NCI-H2171 (cell line): ENCODE measurements at places on chromosomes 4 and X.
A peak's percentile ranks its signal among the peaks of the same experiment; 100 is the strongest.

DNA sequence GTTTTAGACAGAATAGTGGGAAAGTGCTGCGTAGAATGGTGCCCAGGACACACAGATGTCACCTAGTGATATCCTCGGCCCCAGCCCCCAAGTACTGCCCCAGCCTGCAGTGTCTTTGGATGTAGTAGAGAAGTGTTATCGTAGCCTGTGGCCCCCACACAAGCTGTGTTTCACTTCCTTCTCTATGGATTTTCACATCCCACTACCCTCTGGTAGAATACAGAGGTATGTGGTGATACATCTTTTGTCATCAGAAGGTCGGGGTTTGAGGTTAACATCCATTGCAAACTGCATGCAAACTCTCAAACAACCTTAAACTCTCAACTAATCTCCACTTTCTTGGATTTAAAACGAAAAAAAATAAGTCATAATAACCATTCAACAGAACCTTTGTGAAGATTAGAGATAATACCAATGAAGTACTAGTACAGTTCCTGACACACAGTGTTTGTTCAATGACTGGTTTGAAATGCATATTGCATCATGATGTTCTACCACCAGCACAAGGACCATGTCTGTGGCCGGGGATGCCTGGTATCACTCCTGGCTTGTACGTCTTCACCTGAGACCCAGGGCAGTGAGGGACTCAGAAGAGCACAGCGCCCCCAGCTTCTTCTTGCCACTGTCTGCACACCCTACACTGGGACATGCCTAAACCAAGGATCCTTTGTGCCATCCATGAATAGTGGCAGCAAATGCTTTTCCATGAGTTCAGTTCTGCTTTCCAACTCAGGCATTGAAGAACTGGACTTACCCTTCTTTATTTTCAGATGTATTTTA, 267.3 kb downstream of the DCTD start:
- DNase-seq, result no peak

GRCh38 chr4:113958766-113959538, 20.5 kb downstream of the ARSJ start:
- DNase-seq, result no peak

GRCh38 chrX:140040386-140040785, 75.1 kb upstream of the CXorf66 start:
- DNase-seq, result no peak

- no peak for DNase-seq
Measured at GRCh38 chr4:99403380-99404184, 31.6 kb downstream of the ADH7 start.

DNA sequence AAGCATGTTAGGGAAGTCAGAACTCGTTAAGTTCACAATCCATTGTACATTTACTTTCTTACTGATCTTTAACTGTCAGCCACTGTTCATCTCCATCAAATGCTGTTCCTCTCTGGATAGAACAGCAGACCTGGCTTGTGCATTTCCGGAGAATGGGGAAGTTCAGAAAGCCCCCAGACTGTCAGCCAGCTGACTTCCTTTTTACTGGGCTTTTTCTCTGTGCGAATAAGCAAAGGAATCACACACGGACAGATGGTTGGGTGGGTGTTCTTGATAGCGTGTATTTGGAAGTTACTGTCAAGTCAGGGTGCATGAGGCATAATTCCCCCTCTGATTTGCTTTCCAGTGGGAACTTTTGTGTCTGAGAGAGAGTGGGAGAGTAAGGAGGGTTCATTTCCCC, 56.8 kb downstream of the TSPAN7 start:
- no peak for DNase-seq

DNA sequence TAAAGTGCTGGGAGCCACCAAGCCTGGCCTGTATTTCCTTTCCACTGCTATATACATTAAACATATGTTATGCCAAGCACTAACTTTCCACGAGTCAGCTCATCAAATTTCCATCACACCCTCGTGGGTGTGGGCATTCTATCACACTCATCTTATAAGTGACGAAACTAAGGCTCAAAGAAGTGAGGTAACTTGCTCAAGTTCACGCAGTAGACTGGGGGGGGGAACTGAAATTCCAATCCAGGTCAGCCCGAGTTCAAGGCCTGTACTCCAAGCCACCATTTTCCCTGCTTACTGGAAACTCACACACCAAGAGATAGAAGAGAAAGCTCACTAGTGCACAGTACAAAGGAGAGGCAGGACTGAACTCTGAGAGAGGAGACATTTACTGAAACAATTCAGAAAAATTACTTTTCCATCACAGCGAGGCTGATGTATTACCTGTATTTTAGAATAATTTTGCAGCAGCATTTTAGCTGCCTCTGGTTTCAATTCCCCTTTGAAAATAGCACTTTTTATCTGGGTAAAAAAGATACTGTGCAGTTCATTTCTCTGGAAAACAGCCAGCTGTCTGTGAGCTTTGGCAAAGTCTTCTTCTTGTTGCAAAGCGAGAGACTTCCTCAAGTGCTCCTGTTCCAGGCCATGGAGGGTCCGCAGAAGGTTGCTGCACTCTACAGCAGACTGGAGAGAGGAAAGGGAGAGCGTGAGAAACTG, 76.8 kb downstream of the EVC2 start:
- no peak for DNase-seq

DNA sequence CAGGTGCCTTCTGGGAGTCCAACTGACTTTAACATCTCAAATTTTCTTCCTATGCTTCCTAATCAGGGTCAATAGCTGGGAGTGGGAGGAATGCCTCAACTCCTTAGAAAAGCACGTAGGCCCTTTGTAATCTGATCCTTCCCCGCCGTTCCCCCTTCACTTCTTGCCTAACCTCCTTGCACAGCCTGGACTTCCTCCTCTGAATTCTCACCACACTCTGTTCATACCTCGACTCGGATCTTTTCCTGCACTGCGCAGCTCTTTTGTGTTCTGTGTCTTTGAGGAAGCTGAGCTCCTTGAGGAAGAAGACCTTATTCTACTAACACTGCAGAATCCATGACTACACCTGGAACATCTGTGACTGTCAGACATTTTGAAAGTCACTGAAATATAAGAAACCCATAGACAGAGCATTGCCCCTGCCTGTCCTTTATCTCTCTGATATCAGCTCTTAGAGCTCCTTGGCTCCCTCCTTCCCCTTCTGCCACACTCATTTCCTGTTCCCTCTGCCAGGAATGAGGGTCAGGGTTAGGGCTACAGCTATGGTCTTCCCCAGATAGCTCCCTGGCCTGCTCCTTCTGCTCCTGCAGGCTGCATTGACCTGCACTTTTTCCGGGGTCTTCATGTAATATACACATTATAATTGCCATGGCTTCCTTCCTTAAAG, 140.2 kb upstream of the LDB2 start:
- DNase-seq, result no peak

DNA sequence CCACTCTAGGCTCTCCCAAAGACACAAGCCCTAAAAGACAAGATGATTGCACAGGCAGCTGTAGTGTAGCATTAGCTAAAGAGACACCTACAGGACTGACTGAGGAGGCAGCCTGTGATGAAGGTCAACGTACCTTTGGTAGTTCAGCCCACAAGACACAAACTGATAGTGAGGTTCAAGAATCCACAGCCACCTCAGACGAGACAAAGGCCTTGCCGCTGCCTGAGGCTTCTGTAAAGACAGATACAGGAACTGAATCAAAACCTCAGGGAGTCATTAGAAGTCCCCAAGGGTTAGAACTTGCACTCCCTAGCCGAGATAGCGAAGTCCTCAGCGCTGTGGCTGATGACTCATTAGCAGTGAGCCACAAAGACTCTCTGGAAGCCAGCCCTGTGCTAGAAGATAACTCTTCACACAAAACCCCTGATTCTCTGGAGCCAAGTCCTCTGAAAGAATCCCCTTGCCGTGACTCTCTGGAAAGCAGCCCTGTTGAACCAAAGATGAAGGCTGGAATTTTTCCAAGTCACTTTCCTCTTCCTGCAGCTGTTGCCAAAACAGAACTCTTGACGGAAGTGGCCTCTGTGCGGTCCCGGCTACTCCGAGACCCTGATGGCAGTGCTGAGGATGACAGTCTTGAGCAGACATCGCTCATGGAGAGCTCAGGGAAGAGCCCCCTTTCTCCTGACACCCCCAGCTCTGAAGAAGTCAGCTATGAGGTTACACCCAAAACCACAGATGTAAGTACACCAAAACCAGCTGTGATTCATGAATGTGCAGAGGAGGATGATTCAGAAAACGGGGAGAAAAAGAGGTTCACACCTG, 306.3 kb downstream of the ANK2 start:
- no peak for DNase-seq

DNA sequence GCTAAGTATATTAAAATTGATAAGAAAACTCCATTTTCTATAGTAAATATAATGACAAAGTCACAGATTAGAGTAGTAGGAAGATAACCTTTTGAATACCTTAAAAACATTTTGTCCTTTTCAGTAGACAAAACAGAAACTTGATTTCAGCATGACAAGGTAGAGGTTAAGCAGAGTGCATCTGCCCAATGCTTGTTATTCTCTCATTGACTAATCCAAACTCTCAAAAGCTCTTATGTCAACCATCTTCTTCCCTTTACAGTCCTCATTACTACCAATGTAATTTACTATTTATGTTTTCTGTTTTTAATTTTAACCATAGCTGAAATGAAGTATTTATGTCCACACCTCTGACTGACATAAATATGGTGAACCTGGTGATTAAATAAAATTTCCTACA, 11.1 kb downstream of the NIPAL1 start:
- no peak for DNase-seq

DNA sequence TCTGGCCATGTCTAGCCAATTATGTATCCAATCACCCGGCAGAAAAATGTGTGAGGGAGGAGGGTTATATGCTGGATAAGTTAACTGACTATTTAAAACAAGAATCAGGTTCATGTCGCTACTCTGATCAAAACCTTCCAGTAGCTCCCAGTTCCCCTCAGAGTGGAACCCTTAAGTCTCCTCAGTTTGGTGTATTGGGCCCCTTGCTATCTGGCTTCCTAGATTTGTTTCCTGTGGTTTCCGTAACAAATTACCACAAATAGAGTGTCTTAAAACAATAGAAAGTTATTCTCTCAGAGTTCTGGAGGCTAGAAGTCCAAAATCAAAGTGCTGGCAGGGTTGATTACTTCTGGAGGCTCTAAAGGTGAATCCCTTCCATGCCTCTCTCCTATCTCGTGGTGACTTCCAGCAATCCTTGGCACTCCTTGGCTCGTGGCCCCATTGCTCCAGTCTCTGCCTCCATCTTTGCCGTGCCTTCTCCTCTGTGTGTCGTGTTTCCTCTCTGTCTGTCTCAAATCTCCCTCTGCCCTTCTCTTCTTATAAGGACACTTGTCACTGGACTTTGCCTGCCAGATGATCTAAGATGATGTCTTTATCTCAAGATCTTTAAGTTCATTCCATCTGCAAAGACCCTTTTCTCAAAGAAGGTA, 10.5 kb upstream of the ENPP6 start:
- DNase-seq, result no peak

DNA sequence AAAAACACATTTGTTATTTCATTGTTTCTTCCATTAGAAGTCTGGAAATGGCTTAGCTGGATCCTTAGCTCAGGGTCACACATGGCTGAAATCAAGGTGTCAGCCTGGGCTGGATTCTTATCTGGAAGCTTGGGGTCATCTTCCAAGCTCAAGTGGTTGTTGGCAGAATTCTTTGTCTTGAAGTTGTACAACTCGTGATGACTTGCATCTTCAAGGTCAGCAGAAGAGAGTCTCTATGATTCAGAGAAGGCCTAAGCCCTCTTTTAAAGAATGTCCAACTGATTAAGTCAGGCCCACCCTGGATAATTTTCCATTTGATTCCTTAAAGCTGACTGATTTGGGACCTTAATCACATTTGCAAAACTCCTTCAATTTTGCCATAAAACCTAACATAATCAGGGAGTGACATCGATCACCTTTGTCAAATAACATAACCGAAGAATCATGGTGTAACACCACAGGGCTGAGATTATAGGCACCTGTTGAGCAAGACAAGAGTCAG, 22.1 kb downstream of the TMSB4X start:
- no peak for DNase-seq

DNA sequence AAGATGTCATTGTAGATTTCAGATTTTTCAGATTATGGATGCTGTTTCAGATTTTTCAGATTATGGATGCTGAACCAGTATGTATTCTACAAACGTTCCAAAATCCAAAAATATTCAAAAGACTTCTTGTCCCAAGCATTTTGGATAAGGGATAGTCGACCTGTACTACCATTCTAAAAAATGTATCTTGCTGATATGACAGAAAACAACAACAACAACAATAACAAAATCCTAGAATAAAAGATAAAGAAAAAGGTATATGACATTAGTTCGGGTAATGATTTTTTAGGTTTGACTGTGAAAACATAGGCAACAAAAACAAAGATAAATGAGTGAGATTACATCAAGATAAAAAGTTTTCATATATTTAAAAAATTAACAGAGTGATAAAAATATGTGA, 122.1 kb downstream of the GABRA2 start:
- no peak for DNase-seq

- no peak for DNase-seq
Measured at GRCh38 chr4:95158045-95158444, 390.7 kb downstream of the UNC5C start.

DNA sequence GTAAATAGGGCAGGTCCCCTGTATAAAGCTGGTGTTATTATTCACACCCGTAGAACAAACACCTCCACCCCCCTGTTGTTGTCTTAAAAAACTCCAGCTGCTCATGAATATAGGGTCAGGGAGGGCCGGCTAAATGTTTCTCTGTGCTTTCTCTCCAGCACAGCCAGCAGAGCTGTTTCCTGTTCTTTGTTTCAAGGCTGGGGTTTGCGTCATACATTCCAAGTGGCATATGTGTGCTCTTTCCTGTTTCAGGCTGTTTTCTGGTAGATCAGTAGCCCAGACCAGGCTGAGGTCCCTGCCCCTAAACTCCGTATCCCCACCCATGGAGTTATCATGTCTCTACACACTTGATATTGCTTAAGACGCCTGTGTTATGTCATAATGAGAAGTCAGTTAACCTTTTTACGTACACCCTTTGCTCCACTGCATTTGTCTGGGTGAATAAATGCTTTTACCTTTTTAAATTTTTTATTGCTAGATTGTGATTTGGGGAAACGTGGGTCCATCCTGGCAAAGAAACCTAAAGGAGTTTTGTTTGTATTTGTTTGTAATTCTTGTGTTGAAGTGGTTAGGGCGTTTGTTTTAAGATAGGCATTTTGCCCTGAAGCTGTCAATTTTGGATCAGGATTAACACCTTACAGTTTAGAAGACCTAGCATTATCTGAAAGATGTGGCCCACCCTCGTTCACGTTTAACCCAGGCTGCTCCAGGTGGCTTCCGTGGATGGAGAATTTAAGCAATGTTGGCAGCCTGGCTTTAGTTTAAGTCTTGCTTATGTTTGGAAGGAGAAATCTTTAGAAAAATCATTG, 3.3 kb downstream of the KLF3 start:
- peak; percentile 9 for DNase-seq

- DNase-seq, result no peak
Measured at GRCh38 chr4:100508691-100509090, 9.1 kb downstream of the EMCN start.

GRCh38 chrX:70979136-70979762, 48.4 kb upstream of the SLC7A3 start:
- no peak for DNase-seq

DNA sequence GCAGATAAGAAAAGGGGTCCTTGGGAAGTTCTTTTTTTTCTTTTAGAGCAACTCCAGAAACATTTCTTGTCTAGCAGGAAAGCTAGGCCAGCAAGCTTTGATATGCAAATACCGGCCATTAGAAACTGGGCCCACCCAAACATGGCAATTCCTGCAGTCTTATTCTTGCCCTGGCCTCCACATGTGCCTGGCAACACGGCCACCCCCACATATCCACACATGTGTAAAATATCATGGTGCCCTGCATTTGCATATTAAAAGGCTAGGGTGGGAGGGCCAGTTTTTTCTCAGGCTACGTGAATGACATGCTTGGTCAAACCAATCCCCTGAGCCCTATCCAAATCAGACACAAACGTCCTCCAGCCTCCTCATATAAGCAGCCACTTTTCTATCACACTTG, 171.7 kb upstream of the ZCCHC13 start:
- DNase-seq, result no peak
